Neural crest cell (in vitro differentiated cells): ENCODE measurements at places on chromosomes 16 and 17. TPM values are rescaled to one million over a fixed set of nuclear protein-coding genes. Genes with fewer than 3 reads are reported as not detected.

The PRRT2 gene
- 18.6 and 21.2 TPM in 2 replicates for total RNA-seq

The ABI3 gene
- total RNA-seq, result 0.64 and 1.0 TPM in 2 replicates

DNA sequence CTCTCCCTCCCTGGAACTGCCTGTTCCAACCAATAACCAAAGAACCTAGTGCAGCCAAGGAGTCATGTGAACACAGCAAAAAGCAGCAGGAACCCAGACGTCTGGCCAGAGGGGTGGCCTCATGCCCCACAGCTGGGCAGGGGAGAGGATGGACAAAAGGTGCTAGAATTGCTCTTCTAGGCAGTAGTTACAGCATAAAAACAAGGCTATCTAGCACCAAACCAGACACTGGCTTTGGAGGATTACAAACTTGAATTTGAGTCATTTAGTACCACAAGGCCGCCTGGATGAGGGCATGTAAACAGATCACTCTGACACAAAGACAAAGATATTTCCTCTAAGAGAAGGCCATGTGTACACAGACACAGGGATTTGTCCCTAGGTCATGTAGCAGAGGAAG lies 423.3 kb upstream of the MAF start:
- no peak for DNase-seq

GRCh38 chr16:89071686-89072547 lies 21.7 kb upstream of the ACSF3 start:
- no peak for DNase-seq

DNA sequence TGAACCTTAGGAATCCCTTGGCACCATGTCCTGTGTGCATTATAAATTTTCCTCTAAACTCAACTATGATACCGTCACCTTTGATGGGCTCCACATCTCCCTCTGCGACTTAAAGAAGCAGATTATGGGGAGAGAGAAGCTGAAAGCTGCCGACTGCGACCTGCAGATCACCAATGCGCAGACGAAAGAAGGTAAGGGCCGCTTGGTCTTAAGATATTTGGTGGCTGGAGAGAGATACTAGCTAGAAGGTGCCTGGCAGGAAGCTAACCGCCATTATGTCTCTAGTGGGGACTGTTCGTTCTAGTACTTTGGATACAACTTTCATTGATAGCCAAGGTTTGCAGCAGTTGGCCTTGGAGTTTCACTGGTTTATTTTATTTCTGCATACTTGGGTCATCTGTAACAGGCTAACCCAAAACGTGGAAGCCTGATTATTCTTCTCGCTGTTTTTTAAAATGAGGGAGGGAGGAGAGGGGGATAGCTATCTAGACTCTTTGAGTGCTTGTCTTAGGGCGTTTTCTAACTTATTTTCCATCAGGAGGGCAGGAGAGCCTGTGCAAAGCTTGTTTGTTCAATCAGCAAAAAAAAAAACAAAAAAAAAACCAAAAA lies 1.3 kb downstream of the RBBP6 start:
- no peak for DNase-seq

- DNase-seq, result no peak
Measured at GRCh38 chr16:1790611-1791255, 2.8 kb downstream of the IGFALS start.

- no peak for DNase-seq
Measured at GRCh38 chr17:16123531-16123930, 91.8 kb downstream of the NCOR1 start.

The CFAP97D1 gene
- not detected in 2 replicates for total RNA-seq

- DNase-seq, result no peak
Measured at GRCh38 chr16:12314653-12315185, 338.2 kb downstream of the SNX29 start.

DNA sequence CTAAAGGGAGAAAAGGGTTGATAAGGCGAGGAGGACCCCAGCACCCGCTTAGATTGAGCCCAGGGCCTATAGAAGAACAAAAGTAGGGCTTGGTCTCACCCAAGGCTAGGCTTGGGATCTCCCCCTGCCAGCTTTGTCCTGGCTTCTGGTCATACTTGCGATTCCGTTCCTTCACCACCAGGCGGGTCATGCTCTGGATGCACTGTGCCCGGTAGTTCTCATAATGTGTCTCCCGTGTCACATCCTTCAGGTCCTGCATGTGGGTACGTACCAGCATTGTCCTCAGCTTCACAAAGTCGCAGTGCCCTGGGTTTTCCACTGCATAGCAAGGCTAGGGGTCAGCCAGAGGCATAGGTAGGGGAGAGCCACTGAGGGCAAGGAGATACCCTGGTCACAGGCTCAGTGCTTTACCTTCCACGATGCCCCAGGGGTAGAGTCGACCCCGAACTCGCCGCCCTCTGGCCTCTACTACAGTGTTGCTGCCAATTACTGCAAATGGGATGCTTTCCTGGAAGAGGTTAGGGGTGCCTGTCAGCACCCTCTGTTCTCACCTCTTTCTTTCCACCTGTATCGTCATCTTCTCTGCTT lies 6.5 kb upstream of the MTMR4 start:
- peak; percentile 51 for DNase-seq

DNA sequence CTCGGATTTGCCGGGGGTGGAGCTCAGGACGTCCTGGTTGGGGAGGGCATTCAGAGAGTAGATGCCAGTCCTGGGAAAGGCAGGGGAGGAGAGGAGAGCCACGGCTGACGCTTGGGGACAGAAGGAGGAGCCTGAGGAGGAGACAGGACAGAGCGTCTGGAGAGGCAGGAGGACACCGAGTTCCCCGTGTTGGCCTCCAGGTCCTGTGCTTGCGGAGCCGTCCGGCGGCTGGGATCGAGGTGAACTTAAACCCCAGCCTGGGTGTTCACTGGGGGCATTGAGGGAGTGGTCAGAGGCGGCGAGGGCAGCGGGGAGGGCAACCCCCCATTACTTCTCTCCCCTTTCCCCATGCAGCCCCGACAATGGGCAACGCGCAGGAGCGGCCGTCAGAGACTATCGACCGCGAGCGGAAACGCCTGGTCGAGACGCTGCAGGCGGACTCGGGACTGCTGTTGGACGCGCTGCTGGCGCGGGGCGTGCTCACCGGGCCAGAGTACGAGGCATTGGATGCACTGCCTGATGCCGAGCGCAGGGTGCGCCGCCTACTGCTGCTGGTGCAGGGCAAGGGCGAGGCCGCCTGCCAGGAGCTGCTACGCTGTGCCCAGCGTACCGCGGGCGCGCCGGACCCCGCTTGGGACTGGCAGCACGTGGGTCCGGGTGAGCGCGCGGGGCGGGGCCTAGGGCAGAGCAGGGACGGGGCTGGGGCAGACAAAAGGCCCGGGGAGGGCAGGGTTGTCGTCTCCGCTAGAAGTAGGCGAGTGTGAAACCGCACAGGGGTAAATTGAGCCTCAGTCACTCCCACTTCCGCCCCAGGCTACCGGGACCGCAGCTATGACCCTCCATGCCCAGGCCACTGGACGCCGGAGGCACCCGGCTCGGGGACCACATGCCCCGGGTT lies 3.7 kb downstream of the NOL3 start:
- DNase-seq, result peak; percentile 65

The SRCIN1 gene
- 8.4 and 8.6 TPM in 2 replicates for total RNA-seq
